ENCODE measurements at places on chromosomes 7 and 10.

GRCh38 chr7:4959306-4959705 is 319 bp upstream of the MMD2 start:
- DNase-seq = no peak

GRCh38 chr7:150990416-150991186 is at the start of gene NOS3:
Gene NOS3, plus strand, starts transcription at chr7:150991017. Its CDS starts 2,787 bp downstream, at chr7:150993804.
- DNase-seq = no peak

DNA sequence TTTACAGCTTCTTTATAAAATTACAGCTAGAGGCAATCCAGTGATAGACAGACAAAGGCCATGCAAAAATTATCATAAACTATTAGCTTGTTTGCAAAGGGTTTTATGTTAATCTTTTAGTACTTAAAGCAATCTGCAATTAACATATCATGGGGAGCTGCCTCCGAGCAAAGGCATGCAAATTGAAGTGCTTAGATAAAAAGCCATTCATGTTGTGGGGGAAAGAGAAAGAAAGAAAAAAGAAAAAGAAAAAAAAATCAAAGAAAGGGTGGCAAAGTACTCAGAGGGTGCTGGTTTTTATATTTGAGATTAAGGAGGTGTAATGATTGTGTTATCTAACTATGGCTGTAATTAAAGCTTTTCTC is 799.5 kb downstream of the LRMDA start:
- no peak for DNase-seq

DNA sequence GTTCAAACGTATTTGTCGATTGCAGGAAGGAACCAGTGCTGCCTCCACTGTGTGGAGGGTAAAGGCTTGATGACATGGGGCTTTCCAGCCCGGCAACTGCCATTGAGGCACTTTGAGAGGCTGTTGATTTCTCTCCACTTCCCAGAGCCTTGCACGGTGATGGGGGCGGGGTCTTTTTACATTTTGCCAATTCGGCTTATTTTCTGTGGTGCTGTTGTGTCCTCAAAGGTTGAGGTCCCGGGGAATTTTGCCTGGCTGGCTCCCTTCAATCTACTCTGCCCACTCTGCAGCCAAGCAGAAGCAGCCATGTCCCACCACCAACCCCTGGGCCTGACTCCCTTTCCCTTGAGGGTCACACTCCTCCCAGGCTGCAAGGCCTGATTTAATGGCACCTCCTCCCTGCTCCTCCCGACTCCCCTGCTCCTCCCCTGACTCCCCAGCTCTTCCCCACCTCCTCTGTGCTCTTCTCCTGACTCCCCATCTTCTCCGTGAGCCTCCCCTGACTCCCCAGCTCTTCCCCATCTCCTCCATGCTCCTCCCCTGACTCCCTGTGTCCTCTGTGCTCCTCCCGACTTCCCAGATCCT is 39.0 kb downstream of the OAT start:
- no peak for DNase-seq

DNA sequence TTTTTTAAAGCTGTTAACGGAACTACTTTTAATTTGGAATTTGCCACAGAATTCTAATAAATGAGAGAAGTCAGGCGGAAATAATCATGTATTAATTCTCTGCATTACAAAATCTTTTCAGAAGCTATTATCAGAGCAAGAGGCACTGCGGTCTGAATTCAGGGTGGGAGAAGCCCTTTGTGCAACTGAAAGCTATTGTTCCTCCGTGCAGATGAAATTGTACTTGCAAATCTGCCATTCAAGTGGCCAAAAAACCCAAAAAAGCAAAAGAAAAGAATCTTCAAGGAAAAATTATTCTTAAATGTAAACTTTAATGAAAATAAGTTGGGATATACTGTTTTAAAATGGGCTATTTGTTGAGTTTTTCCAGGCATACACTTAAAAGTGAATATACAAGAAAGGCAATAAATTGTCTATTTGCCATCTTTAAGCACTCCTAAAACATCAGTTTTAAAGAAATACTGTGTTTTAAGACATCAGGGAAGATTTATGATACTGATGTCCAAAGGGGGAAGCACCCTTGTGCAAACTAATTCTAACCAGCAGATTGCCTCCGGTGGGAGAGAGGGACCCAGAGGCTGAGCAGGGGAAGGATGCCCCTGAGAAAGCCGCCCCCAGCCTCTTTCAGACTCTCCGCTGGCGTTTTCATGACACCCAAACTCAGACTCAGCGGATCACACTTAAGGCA is 351.2 kb downstream of the DNAJB6 start:
- no peak for DNase-seq

DNA sequence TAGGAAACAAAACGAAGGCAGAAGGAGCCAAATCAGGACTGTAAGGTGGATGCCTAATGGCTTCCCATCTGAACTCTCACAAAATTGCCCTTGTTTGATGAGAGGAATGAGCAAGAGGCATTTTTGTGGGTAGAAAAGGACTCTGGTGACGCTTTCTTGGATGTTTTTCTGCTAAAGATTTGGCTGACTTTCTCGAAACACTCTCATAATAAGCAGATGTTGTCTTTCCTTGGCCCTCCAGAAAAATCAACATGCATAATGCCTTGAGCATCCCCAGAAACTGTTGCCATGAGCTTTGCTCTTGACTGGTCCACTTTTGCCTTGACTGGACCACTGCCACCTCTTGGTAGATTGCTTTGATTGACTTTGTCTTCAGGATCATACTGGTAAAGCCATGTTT is 13.5 kb downstream of the PTPN12 start:
- DNase-seq = peak; percentile 77
